ENCODE measurements at places on chromosomes 6 and 20.
A peak's percentile ranks its signal among the peaks of the same experiment; 100 is the strongest.

- no peak for DNase-seq
Observed at GRCh38 chr6:41375598-41376151, 40.3 kb downstream of the NCR2 start.

- DNase-seq = no peak
Observed at GRCh38 chr6:97394160-97394748, 111.2 kb upstream of the MMS22L start.

- no peak for DNase-seq
Observed at GRCh38 chr6:83307849-83308248, 114.7 kb downstream of the RWDD2A start.

GRCh38 chr20:1528811-1529210 is 28.7 kb downstream of the SIRPD start:
- no peak for DNase-seq

GRCh38 chr6:42227173-42227850 is 9.7 kb upstream of the MRPS10 start:
- DNase-seq = no peak

- DNase-seq = no peak
Observed at GRCh38 chr6:74103417-74103816, 407.4 kb downstream of the CD109 start.

GRCh38 chr6:104625536-104625935 is 234.2 kb downstream of the HACE1 start:
- no peak for DNase-seq

GRCh38 chr6:3801960-3802359 is 47.2 kb upstream of the FAM50B start:
- DNase-seq = no peak

DNA sequence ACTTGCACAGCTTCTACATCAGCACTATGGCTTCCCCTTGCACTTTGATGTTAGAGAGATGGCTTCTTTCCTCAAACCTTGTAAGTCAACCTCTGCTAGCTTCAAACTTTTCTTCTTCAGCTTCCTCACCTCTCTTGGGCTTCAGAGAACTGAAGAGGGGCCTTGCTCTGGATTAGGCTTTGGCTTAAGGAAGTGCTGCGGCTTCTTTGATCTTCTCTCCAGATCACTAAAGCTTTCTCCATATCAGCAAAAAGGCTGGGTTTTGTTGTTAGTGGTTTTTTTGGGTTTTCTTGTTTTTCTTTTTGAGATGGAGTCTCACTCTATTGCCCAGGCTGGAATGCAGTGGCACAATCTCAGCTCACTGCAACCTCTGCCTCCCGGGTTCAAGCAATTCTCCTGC is 24.0 kb downstream of the CDK5RAP1 start:
- no peak for DNase-seq

GRCh38 chr6:32218167-32218566 is 5.7 kb downstream of the NOTCH4 start:
- no peak for DNase-seq

- DNase-seq = no peak
Observed at GRCh38 chr6:125302840-125303511, 1.2 kb upstream of the HDDC2 start.

DNA sequence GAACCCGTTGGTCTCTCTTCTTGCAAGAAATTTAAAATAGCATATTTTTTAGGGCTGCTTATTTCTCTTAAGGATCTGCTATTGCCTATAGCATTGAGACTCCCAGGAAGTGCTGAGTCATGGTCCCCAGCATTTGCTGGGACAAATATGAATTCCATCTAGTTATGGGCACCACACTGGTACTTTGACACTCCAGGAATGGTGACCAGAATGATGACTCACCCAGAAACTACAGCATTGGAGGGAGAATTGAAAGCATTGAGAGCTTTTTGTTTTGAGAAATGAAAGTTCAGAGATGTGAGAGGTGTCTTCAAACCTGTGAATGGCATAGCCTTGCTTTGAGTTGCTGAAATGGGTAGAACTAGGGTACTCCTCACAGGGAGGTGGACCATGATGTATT is 699.7 kb downstream of the DHX35 start:
- no peak for DNase-seq

GRCh38 chr20:50015993-50016770 is 33.4 kb downstream of the SNAI1 start:
- DNase-seq = no peak

DNA sequence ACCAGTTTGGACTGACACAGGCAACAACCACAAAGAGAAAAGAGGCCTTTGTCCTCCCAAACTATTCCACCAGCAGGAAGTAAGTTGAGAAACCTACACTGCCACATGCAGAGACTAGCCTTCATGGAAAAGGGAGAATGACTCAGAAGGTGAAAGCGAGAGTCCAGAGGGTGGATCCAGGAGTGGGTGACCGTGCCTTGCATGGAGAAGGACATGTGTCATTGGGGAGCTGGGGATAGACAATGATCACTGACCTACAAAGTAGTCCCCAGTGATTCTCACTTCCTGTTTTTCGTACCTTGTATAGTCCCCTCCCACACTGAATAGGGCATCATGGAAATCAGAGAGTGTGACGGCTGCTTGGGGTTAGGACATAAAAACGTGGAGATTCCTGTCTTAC is 91.9 kb downstream of the MYLK4 start:
- DNase-seq = no peak

- no peak for DNase-seq
Observed at GRCh38 chr6:39801456-39802251, 9.5 kb downstream of the DAAM2 start.

DNA sequence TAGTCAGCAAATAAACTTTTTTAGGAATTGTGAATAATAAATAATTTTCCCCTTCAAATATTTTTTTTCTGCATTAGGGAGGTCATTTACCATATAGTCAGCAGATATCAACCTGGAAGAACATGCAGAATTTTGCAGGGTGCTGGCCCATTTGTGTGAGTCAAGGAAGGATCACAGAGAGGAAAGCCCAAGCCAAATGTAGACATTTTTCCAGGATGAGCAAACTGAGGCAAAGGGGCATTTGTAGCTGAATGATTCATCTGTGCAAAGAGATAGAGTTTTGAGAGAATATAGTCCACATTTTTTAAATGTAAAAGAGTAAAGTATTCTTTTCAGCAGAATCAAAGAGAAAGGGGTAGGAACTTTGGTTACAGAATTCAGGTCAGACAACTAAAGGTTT is 555.5 kb upstream of the MARCKS start:
- no peak for DNase-seq

- DNase-seq = no peak
Observed at GRCh38 chr20:50252701-50253100, 62.1 kb downstream of the CEBPB start.

GRCh38 chr6:32415521-32416019 is 8.6 kb upstream of the BTNL2 start:
- DNase-seq = peak; percentile 60

DNA sequence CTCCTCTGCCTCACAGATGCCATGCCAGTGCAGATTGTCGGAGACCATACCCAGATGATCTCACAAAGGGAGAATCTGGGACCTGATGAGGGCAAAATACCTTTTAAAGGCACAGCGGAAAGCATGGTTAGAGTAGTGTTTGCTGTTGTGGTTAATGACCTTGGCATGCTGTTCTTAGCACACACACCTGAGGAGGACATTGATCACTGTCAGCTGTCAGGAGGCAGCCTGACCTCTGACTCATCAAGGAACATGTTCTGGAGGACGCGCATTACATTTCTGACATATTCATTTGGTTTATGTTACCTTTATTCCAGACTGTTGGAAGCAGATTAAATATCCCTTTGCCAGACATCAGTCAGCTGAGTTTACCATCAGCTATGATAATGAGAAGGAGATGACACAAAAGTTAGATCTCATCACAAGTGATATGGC is 57.1 kb downstream of the GOPC start:
- no peak for DNase-seq

DNA sequence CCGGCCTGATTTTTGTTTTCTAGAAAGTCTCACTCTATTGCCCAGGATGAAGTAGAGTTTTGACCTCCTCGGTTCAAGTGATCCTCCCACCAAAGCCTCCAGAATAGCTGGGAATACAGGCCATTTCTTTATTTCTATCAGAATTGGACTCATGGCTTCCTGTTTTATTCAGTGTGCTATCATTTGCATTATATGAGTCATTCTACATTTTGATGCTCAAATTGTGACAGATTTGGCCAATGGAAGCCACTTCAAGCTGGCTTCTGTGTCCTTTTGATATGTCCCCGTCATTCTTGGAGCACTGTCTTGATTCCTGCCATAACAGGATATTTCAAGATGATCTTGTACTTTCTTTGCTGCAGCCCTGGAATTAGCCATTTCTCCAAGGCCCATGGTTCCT is 75.1 kb downstream of the CNBD2 start:
- DNase-seq = no peak

DNA sequence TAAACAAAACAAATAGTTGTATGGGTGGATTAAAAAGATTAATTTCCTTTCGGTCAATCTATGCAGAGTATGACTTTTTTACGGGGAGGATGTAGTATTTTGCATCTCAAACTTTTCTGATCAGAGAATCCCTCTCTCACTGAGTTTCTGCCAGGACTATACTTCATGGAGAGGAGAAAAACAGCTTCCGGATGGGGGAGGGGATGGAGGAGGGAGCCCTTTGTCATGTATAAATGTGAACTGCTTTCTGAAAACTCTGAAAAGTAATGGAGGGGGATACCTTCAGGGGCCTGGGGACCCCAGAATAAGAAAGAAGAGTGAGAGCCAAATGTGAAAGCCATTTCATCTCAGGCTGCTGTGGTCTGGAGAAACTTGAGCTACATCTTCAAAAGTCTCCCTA is 173.1 kb upstream of the KCNK16 start:
- no peak for DNase-seq

DNA sequence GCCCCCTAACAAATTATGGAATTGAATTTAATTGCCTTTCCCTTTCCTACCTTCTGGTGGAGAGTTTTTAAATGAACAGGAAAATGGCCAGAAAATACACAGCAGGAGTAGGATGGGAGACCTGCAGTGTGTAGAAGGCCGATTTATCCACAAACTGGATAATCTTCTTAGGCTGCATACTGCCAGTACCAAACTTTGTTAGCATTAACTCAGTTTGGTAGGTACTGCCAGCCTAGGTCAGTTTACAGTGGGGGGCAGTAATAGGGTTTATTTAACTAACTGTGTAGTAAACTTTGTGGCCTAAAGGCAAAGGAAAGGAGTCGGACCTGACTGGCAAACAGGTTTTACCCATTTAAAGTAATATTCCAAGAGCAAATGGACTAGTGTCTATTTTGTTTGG is 4.6 kb downstream of the NCOA3 start:
- no peak for DNase-seq

GRCh38 chr6:161393292-161393691 is 119.4 kb upstream of the AGPAT4 start:
- DNase-seq = no peak

GRCh38 chr6:143759666-143760065 is 81.9 kb downstream of the PHACTR2 start:
- no peak for DNase-seq

DNA sequence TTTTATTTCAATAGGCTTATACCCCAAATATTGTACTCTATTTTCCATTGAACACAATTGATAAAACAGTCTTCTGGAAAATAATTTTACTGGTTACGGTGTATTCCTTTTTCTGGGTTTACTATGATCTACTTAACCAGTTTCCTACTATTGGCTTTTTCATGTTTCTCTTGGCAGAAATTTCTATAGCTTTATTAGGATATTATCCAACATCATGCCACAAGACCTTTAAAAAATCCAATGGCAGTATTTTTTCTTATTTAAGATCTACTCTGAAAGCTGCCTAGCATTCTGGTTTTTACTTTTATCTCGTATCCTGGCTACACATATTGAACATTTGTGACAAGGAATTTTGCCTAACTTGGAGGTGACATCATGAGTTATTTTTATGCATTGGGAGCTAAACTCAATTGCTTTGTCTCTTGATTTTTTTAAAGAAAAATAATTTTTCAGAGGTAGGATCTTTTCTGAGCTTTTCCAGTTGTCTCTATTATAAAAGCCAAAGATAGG is 45.5 kb downstream of the SLC9A8 start:
- DNase-seq = no peak

GRCh38 chr6:19929312-19929711 is 92.1 kb downstream of the ID4 start:
- DNase-seq = no peak

- DNase-seq = no peak
Observed at GRCh38 chr20:48790473-48791003, 37.3 kb downstream of the PREX1 start.

DNA sequence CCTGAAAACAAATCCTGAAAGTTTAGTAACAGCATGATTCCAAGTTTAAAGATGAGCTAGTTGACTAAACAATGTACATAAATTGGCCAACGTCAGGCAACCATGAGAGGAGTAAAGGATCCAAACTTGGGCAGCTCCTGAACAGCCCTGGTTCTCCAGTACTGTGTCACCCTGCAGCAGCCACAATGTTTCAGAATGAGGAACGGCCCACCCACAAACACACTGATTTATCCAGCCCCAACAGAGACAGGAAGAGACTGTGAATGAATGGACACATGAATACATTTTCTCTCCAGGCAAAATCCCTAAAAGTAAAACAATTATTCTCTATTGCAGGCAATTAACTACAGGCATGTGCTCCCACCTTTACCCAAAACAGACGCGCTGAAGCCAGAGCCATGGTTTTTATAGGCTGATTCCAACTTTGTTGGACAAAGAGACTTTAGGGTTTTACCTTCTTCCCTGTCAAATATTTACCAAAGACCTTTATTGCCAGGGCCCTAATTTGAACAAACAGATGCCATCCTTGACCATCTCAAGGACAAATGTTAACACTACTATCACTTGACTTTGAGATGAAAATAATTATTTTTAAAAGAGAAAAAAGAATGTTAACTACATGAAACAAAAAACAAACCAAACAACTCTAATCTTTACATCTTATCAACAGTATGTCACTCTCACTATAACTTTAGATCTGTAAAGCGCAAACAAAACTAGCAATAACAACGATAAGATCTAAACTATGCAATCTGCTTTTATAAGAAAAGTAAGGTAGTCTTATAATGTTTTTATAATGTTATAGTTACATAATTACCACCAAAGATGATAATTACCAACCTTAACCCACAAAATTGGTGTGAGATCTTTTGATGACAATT is 22.9 kb downstream of the CNKSR3 start:
- no peak for DNase-seq

- DNase-seq = no peak
Observed at GRCh38 chr6:12077021-12077710, 65.1 kb downstream of the HIVEP1 start.

- no peak for DNase-seq
Observed at GRCh38 chr6:87738000-87738399, 36.0 kb upstream of the AKIRIN2 start.

DNA sequence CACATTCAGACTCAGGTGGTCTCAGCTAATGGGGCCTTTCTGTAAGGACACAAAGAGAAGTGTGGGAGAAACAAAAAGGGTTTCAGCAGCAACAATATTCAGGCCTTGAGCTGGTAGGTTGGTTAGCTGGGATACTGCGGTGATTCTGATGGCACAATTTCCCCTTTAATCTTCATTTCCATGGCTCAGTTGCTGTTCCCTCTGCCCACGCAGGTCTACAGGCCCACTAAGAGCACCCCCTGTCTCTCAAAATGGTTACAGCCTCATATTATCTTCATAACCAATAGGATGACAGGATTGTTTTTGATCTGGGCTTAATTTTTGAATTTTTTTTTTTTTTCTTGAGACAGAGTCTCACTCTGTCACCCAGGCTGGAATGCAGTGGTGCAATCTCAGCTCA is 48.9 kb downstream of the MYB start:
- no peak for DNase-seq

- no peak for DNase-seq
Observed at GRCh38 chr6:158113802-158114201, 54.3 kb downstream of the SERAC1 start.

GRCh38 chr6:42257063-42257462 is 39.4 kb upstream of the MRPS10 start:
- no peak for DNase-seq

- DNase-seq = no peak
Observed at GRCh38 chr20:13245250-13245723, 24.2 kb downstream of the ISM1 start.
